ENCODE measurements at places on chromosomes 7 and 10. TPM values are rescaled to one million over a fixed set of nuclear protein-coding genes. Genes with fewer than 3 reads are reported as not detected.

ITPRID1 gene
- not detected for total RNA-seq

DLX6 gene
- total RNA-seq = not detected

GIMAP2 gene
- not detected for total RNA-seq

OPN1SW gene
- total RNA-seq = not detected

NUTM2B gene
- total RNA-seq = 0.19 TPM

ASAH2B gene
- 3.9 TPM for total RNA-seq

XRCC2 gene
- 4.8 TPM for total RNA-seq

IDI2 gene
- 0.09 TPM for total RNA-seq

NRP1 gene
- total RNA-seq = 59.9 TPM

RARRES2 gene
- not detected for total RNA-seq

All from A549 treated with AZD2906 at 1 μM for 4 hours (cell line).